ENCODE measurements at places on chromosomes 4 and X.

GRCh38 chr4:184906480-184907097, 80.8 kb upstream of the ACSL1 start:
- DNase-seq = no peak

- no peak for DNase-seq
Measured at GRCh38 chrX:40329616-40330015, 231.9 kb upstream of the BCOR start.

GRCh38 chrX:1743105-1743504, 128.2 kb downstream of the ASMT start:
- no peak for DNase-seq

DNA sequence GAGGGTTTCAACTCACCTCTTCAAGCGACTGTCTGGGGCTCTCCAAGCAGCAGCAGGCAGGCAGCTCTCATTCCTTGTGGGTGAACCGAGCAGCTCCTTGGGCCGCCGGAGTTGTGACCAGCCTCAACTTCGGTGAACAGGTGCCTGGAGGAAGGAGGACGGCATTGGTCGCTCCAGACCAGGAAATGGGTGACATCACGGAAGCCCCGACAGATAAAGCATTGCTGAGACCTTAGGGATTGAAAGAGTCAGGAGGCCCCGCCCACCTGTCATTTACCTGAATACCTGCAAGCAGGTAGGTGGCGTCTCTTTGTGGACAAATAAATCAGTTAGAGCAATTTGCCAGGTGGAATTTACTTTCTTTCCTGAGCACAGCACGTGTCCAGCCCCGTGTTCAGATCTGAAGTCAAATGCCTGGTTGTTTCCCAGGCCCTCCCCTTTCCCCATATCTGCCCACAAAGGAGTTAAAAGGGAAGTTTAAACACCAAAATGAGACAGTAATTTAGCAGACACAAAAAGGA, at the start of gene LNX1:
Gene LNX1, minus strand, starts transcription at position 115 of the 521 bp plus-strand sequence. CDS start 17,484 bp downstream, outside the sequence.
- no peak for DNase-seq

- DNase-seq = no peak
Measured at GRCh38 chr4:188220006-188220405, 80.8 kb downstream of the TRIML1 start.

GRCh38 chr4:157004279-157005161, 32.9 kb upstream of the PDGFC start:
- no peak for DNase-seq

DNA sequence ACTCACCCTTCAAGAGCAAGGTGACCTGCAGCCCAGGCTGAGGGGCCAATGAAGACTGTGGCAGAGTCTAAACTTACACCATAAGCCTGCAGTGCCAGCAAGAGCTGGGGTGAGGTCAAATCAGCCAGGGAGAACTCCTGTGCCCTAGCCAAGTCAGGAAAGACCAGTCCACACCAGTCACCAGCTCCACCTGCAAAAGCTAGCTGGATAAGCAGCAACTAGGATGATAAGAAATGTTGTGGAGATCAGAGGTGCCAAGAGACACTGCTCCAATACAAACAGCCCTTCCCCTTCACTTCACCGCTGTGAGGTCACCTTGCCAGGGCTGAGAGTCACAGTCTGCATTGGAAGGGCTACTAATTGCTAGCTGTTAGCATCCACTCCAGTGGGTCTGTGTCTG, 31.3 kb downstream of the NIPAL1 start:
- no peak for DNase-seq

DNA sequence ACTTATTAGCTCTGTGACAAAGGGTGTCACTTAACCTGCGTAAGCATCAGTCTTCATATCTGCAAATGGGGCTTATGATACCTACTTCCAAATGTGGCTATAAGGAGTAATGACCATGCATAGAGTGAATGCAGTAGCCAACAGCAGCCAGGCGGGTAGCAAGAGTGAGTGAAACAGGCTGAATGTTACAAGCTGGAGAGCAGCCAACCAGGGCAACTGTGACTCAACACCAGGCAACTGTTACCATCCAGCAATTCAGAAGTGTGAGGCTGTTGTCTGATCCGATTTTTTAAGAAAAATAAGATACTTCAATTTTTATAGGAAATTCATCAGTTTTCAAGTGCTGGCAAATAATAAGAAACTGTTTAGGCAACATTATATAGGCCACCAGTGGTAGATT, 270.2 kb upstream of the TAPT1 start:
- DNase-seq = no peak

DNA sequence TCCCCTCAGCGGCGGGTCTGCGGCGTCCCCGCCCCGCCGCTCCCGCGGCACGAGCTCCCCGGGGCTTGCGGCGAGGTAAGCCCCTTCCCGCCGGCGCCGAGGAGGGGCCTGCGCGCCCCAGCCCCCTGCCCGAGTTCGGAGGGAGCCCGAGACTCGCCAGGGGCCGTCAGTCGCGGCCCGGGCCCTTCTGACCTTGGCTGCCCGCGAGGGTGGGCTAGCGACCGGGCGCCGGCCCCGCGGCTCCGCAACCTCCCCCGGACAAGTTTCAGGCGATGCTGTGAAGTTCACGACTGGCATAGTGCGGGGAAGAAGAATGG, 554 bp downstream of the CDKL5 start:
- DNase-seq = no peak

DNA sequence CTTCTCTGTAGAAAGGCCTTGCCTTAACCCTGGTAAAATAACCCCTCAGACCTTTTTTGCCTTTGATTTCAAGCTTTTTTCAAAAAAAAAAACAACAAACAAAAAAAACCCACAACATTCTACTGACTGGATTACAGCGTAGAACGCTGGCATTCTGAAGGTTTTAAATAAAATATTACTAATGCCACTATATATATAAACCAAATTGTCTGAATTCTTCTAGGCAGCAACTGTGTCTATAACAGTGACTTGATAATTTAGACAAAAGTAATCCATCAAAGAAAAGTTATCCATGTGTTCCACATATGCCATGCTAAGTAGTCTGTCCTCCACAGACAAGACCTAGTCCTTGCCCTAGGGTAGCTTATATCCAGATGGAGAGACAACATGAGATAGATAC, 33.6 kb upstream of the CXCL8 start:
- no peak for DNase-seq

GRCh38 chr4:169079942-169080827, 70.1 kb upstream of the CBR4 start:
- DNase-seq = peak; percentile 20

DNA sequence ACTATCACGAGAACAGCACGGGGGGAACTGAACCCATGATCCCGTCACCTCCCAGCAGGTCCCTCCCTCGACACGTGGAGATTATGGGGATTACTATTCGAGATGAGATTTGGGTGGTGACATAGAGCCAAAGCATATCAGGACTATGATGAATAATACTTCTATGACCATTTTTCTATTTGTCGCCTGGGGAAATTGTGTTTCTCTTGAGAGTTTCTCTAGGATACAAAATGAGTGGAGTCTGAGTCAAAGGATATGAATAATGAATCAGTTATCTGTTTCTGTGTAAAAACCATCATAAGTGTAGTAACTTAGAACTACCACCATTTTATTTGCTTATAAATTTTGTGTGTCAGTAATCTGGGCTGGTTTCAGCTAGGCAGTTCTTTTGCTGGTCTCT, 533.0 kb upstream of the ARX start:
- no peak for DNase-seq

- DNase-seq = peak; percentile 81
Measured at GRCh38 chr4:108830509-108831244, 67.8 kb upstream of the ETNPPL start.

DNA sequence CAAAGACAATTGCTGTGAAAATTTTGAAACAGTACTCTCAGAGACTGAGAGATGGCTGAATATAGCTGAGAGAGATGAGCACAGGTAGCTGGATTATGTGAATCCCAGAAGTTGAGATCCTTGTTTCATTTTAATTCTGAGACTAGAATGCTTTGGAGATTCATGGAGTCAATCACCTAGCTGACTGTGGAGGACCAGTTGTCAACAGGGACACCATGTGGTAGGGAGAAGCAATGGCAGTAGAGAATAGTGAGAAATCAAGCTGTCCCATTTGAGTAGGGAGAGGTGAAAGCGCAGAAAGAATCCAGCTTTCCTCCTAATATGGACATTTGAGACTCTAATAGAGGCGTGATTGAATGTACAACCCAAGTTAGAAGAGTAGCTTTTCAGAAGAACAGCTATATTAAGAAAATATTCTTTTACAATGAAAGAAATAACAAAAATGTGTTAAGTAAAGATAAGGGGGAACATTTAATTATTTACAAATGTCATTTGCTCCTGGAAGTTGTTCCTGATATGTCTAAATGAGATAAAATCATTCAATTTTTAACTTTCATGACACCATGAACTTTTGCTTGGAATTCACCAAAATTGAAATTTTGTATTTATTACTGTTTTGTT, 30.3 kb upstream of the GLRB start:
- peak; percentile 3 for DNase-seq

- peak; percentile 18 for DNase-seq
Measured at GRCh38 chr4:86223472-86223871, 136.4 kb downstream of the MAPK10 start.

- no peak for DNase-seq
Measured at GRCh38 chrX:150192816-150193215, 170.3 kb upstream of the MAMLD1 start.

DNA sequence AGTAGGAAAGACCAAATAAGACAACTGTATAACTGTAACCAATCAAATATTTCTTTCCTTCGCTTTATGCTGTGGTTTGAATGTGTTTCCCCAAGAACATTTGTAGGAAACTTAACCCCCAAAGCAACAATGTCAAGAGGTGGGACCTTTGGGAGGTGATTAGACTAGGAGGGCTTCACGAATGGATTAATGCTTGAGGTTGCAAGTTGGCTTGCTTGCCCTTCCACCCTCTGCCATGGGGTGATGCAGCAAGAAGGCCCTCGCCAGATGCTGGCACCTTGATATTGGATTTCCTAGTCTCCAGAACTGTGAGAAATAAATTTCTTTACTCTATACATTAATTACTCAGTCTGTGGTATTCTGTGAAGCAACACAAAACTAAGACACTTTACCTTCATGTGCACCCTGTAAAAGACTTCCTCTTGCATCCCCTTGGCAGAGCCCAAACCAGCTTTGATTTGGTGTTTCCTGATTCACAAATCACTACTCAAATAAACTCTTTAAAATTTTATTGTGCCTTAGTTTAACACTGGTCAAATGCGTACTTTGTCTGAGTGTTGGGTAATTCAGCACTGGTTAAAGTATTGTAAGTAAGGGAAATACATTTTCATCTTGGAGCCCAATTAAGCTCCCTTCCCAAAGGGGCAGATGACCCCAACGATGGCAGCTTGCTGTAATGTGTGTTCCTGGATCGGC, 59.9 kb downstream of the COQ2 start:
- DNase-seq = no peak

- DNase-seq = no peak
Measured at GRCh38 chr4:94676970-94677369, 80.8 kb upstream of the BMPR1B start.
